ENCODE measurements at places on chromosomes 7 and 10.

DNA sequence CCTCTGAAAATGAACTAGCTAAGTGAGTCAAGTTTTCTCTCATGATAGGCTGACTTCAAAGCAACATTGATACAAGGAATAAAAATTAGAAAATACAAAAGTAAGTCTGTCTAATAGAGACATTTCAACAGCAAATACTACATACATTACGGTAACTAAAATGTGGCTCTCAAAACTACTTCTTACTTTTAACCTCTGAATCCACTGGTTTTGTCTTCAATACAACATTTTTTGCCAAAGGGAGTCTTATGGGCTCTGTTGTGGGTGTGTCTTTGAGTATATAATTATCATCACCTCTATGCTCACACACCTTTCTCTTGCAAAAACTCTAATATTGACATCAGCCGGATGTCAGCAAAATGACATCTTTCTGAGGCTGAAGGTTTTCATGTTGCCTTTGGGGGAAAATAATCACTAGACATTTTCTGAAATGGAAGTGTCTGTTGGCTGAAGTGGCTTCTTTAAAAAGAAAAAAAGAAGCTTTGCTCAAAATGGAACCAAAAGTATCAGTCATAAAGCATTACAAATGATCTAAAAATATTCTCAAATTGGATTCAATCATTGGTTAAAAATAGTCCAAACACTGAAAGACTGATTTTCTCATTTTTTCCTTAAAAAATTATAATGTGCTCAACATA lies 41.8 kb upstream of the FAM133B start:
- no peak for DNase-seq

GRCh38 chr7:116182023-116182422 lies 28.3 kb upstream of the TES start:
- DNase-seq = no peak

GRCh38 chr7:108101759-108102158 lies 28.4 kb downstream of the LAMB4 start:
- DNase-seq = no peak

GRCh38 chr10:51239006-51239405 lies 164.7 kb downstream of the PRKG1 start:
- DNase-seq = no peak

DNA sequence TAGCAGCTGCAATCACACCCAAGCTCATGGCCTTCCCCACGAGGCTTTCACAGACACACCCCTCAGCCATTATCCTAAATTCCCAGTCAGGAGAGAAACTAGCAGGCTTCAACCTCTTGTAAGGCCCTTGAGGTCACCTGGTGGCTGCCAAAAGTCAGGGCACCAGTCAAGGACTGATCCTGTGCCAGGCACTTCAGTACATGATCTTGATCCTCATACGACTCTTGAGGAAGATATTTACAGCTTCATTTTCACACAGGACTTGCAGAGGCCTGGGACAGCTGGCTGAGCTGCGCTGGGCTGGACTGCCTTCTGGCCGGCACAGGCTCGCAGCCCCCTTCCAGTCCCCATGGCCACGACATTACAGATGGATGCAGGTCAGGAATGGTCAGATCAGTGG lies 8.8 kb downstream of the PDAP1 start:
- DNase-seq = no peak

DNA sequence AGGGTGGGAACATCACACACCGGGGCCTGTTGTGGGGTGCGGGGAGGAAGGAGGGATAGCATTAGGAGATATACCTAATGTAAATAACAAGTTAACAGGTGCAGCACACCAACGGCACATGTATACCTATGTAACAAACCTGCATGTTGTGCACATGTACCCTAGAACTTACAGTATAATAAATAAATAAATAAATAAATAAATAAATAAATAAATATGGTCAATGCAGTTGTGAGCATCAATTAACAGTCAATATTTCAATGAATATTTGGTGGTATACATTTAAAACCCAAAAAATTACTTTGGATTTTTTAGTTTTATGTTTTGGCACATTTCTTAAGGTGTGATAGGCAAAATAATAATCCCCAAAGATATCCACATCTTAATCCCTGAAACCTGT lies 15.6 kb downstream of the TRDMT1 start:
- DNase-seq = no peak

DNA sequence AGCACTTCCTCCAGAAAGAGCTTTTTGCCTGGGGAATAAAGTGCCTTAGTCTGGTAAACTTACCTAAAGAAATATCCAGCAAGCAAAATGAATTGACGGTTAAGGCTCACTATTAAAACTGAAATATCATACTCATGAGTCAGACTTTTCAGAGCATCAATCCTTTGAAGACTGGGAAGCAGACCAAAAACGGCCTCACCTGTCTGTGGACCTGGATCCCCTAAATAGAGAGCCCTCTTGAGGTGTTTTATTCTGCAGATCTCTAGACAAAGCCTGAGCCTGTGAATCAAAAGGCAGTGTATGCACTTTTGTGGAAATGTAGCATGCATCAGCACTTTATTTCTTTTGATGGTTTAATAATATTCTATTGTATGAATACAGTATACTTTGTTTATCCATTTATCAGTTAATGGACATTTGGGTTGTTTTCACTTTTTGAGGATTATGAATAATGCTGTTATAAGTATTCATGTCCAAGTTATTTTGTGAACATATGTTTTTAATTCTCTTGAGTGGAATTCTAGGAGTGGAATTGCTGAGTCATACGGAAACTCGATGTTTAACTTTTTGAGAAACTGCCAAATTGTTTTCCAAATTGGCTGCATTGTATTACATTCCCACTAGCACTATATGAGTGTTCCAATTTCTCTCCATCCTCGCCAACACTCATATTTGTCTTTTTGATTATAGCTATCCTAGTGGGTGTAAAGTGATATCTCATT lies 449.0 kb upstream of the IGFBP3 start:
- no peak for DNase-seq

GRCh38 chr10:9853405-9854355 lies 1164.0 kb upstream of the CELF2 start:
- DNase-seq = no peak

DNA sequence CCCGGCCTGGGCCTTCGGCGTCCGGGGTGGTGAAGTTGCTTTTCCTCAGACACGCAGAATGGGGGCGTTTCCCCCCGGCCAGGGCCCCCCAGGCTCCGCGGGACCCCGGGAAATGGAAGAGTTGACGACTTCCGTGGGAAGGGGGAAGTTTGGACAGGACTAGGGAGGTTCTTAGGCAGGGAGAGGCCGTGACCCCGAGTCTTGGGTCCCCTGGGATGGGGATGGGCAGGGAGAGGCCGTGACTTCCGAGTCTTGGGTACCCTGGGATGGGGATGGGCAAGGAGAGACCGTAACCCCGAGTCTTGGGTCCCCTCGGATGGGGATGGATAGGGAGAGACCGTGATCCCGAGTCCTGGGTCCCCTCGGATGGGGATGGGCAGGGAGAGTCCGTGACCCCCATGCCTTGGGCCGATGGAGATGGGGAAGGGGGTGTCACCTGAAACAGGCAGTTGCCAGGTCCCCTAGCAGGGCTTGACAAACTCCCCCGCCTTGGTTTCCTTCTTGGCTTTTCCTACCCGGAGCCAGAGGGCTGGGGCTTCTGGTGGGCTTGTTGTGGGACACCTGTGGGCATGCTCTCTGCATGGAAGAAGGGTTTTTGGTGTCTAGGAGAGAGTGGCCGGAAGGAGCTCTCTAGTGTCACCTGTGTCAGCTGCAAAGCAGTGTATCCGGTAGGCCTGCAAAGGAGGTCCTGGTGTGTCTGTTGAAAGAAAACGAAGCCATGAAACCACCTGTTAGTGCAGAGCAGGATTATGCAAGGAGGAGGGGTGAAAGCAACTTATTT lies 1.1 kb downstream of the TRRAP start:
- DNase-seq = peak; percentile 58

GRCh38 chr7:70997261-70997660 lies 134.7 kb upstream of the GALNT17 start:
- no peak for DNase-seq

- DNase-seq = no peak
Measured at GRCh38 chr7:43753843-43754242, 4.6 kb upstream of the BLVRA start.

DNA sequence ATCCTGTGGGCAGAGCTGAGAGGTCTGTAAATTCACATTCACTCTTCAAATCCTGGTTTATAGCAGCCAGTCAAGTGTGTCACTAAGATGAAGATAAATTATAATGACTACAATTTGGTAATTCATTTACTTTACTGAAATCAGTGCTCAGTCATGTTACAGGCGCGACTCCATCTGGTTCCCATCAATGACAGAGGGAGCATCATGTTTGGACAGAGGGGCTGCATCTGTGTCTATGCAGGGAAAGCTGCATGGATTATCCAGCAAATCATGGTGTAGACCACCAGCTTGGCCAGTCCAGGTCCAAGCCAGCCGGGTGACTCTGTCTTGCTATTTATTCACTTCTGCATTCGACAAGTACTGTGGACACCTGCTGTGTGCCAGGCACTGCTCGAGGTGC lies 214.1 kb upstream of the ZNF32 start:
- no peak for DNase-seq

- DNase-seq = no peak
Measured at GRCh38 chr7:13416071-13416470, 573.4 kb downstream of the ETV1 start.

DNA sequence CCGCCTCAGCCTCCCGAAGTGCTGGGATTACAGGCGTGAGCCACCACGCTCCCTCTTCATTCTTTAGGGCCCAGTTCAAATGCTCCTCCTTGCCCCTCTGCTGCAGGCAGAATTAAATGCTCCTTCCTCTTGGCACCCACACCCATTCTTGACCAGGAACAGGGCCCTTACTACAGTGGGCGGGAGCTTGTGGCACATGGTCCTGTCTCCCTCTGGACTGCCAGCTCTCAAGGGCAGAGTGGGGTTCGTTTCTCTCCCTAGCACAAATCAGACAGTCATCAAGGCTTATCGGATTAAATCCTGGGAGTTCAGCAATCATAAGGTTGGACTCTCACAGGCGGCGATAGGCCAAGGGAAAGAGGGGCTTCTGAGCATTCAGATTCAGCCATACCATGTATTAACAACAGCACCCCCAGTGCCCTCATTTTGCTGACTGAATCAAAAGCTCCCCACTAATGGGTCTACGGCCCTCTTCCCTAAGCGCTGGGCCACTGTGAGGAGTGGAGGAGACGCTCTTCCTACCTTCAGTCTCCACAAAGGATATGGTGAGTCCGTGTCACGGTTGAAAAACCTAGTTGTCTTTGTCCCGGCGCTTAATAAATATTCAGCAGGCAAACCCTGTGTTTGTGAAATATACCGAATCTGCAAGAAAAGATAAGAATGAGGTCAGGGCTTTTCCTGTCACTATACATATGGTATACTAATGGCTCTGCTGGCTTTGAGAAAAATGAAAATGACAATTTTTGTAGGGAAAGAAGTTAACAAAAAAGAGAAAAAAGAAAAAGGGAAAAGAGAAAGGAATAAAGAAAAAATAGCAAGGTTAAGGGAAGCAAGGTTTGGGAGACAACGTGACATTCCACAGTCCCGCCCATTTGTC lies 107.4 kb downstream of the CLEC2L start:
- no peak for DNase-seq

DNA sequence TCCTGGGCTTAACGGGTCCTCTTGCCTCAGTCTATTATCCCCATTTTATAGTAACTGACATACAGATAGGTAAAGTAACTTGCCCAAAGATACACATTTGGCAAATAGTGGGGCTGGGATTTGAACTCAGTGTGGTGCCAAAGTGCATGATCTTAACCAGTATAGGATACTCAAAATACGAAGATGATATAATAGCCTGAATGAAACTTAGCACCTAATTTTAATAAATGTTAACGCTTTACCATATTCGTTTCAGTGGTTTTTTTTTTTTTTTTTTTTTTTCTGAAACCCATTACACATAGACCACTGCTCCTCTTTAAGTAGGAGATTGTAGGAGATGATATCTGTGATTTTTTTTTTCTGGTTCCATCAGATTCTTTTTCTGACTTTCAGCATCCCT lies 21.4 kb downstream of the ACTR3B start:
- DNase-seq = no peak

- DNase-seq = no peak
Measured at GRCh38 chr10:30437031-30437841, 3.3 kb downstream of the MAP3K8 start.

DNA sequence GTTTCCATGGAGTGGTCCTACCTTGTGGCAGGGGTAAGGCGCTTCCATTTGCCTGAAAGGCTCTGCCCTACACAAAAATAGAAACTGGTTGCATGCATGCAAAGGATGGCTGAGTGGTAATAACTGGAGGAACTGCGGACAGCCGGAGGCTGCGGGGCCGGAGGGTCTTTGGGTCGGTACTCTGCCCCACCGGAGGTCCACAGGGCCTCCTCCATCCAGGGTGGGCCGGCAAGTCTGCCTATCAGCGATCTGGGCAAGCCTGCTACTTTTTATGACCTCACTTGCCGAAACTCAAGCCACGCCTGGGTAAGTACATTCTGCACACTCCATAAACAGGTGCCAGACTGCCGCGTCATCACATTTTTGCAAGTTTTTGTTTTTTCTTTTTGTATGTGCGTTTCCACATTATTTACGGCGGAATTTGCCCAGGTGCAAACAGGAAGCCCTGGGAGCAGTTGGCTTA lies 30.0 kb downstream of the TACC2 start:
- no peak for DNase-seq

- DNase-seq = no peak
Measured at GRCh38 chr7:130662426-130662825, 6.1 kb downstream of the COPG2 start.

GRCh38 chr7:24959735-24960485 lies 20.1 kb downstream of the OSBPL3 start:
- no peak for DNase-seq

DNA sequence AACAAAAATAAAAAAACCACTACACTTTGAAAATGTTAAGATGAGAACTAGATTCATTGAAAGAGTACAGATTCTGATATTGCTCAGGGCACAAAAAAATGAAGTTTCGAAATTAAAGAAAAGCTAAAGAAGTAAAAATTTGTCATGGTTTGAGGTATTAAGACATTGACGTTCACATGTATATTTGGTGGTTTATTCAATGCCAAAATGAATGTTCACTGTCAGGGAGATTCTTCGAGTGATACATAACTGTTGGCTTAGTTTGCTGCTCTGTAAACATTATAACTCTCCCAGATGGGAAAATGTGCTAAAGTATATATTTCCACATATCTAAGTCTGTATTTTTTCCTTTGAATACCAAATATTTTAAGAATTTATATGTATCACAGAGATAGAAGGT lies 345.0 kb downstream of the SEMA3D start:
- DNase-seq = no peak

GRCh38 chr10:16809074-16809718 lies 8.0 kb downstream of the RSU1 start:
- DNase-seq = peak; percentile 14

Measured in COR-L47 (cell line).